ENCODE measurements at places on chromosomes 13 and 19.
A peak's percentile ranks its signal among the peaks of the same experiment; 100 is the strongest.

GRCh38 chr13:105050686-105051085 lies 1484.8 kb downstream of the EFNB2 start:
- DNase-seq, result no peak

DNA sequence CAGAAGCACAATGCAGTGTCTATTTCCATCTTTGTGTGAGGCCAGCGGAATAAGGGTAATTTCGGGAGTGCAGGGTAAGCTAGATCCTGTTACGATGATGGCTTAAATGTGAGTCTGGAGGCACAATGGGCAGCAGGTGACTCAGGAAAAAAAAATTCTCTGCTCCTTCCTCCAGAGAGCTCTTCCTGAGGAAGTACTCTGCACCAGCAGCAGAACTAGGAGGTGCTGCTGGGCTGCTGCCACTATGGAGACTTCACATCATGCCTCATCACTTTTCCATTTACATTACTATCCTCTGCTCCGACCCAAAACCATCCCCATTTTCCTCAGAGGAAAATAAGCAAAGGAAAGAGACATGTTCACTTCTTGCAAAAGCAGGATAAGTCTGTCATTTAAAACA lies 282.0 kb downstream of the DNAJC15 start:
- no peak for DNase-seq

DNA sequence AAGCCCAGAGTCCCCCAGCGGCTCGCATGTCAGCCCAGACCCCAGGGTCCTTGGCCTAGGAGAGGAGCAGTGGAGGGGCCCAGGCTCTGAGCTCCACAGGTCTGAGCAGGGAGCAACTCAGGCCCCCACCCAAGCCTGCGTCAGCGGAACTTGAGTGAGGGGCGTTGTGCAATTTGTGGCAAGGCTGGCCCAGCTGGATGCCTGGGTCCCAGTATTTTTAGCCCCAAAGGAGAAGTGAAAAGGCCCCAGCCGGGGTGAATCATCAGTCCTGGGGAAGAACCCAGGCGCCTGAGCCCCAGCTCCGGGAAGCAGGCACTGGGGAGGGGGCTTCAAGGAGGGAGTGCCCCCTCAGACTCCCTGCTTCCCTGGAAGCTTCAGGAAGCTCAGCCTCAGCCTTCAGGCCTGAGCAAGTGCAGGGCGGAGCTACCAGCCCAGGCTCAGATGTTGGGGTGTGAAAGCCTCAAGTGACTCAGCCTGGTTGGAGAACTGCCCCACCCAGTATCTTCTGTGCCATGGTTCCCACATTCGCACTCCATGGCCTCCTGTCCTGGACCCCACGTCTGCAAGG lies 7.2 kb downstream of the MED29 start:
- DNase-seq, result peak; percentile 93

DNA sequence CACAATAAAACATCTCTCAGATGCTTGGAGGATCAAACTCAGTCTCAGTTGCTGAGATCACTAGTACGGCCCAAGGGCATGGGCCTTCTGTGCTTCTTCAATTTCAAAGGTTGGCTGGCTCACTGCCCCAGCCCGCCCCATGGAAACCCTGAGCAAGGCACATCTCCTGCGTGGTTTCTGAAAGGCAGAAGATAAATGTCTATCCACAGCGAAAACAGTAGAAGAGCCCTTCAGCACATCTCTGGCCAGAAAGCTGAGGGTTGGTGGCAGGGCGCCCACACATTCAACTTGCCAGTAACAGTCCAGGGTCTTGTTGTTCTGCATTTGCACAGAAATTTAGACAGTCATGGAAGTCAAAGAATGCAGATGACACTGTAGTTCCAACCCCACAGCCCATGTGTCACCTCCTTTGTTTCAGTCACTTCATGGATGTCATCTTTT lies 24.0 kb upstream of the KATNAL1 start:
- DNase-seq, result peak; percentile 10

DNA sequence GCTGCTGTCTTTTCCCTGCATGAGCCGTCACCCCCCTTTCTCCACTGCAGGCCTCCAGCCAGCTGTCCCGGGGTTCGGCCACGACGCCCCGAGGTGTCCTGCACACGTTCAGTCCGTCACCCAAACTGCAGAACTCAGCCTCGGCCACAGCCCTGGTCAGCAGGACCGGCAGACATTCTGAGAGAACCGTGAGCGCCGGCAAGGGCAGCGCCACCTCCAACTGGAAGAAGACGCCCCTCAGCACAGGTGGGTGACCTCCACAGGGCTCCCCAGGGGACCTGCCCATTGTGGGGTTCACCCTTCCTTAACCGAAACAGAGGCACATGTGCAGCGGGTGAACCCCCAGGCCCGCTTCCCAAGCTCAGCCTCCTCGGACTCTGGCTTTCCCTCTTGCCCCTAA lies 13.1 kb downstream of the TSSK6 start:
- no peak for DNase-seq

- DNase-seq, result no peak
Observed at GRCh38 chr19:55354698-55355212, at the start of gene COX6B2. COX6B2 (minus strand) TSS chr19:55354719; CDS start chr19:55354521, 198 bp downstream.

DNA sequence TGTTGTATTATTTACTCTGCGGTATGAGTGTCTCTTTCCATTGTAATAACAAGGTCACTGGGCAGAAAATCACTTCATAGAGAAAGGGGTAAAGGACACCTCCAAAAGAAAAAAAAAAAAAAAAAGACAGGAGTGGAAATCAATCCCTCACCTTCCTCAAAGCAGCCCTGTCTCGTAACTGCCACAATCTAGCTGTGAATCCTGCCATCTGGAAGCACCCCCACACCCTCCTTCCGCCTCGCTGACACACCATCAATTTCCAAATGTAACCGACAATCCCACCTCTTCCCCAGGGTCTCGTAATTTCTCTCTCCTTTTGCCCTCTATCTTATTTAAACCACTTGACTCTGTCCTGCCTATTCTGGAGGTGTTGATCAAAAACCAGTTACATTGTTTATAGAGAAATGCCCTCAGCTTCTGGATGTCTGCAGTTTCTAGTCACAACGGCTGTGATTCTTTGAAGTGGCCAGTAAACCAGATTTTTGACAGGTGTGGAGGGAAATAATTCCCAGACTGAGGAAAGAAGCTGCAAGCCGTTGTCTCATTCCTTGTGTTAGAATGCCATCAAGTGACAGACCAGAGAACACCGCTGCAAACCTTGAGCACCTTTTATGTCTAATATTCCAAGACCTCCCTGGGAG lies 9.1 kb upstream of the POP4 start:
- no peak for DNase-seq

- peak; percentile 62 for DNase-seq
Observed at GRCh38 chr19:10238172-10238783, 7.1 kb upstream of the S1PR2 start.

DNA sequence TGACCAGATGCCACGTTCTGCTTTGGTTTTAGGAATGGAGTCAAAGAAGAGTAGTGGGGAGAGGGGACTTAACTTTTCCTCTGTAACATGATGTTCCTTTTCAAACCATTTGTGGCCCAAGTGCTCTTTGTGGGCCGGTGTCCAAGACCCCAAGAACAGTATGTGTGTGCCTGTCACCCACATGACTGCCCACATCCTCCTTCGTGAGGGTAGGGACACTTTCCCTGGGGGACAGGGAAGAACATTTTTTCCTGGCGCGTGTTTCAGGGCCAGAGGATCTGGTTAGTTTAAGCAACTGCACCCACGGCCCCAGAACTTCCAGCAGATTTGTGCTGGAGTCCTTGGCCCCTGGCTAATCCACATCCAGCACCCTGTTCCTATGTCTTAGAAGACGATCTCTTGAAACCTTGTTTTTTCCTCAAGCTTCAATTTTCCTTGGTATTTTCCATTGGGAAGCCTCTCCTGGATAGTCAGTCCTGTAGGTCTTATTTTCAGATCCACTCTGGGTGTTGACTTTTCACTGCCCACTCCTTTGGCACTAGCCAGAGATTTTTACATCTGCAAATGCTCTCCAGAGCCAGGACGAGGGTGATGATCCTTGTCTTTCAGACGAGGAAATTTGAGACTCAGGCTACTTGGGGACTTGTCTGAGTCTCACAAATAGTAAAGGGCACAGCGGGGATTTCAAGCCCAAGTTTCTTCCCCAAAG lies 10.8 kb upstream of the CCDC97 start:
- DNase-seq, result peak; percentile 55

GRCh38 chr13:21014502-21015170 lies 46.8 kb downstream of the LATS2 start:
- DNase-seq, result no peak

DNA sequence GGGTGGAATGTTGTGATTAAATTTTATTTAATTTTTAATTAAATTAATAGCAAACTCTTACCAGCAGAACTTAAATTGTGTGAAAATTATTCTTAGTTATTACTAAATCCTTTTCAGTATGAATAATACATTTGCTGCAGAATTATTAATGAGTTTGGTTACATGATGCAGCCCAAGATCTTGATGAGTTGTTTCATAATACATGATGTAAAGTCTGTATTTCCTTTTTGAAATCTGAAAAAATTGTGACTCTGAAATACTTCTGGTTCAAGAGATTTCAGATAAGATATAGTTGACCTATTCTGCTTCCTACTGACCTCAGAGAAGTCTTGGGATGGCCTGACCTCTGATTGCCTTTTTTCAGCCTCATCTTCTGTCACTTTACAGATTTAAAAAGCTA lies 11.1 kb downstream of the SAE1 start:
- no peak for DNase-seq

DNA sequence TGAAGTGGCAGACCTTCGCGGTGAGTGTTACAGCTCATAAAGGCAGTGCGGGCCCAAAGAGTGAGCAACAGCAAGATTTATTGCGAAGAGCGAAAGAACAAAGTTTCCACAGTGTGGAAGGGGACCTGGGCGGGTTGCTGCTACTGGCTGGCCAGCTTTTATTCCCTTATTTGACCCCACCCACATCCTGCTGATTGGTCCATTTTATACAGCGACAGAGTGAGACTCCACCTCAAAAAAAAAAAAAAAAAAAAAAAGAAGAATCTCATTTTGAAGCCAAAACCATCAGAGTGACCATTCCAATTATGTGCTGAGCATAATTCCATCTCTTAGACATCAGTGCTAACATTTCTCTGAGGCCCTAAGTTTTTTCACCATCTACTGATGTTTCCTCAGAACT lies 1.9 kb upstream of the ZNF552 start:
- no peak for DNase-seq

DNA sequence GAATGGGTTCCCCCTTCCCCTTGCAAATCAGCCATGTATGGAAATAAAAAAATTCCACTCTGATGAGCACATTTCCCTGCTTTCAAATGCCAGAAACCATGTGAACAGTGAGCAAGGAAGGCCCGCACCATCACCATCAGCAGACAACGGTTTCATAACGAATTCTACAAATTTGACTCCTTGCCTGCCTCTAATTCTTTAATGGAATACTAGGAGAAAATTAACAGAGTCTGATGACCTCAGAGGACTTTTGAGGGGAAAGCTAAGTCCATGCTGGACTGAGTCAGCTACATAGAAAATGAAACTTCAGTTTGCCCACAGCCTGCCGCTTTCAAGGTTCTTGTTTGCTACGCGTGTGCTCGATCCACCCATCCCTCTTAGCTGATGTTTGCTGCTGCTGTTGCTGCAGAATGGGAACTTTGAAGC lies 46.7 kb upstream of the KL start:
- DNase-seq, result no peak

GRCh38 chr13:60242043-60242595 lies 78.4 kb upstream of the DIAPH3 start:
- no peak for DNase-seq

- DNase-seq, result no peak
Observed at GRCh38 chr19:36665832-36666231, 805 bp downstream of the ZNF461 start.

- DNase-seq, result no peak
Observed at GRCh38 chr19:41940731-41941409, 12.6 kb upstream of the ERFL start.

DNA sequence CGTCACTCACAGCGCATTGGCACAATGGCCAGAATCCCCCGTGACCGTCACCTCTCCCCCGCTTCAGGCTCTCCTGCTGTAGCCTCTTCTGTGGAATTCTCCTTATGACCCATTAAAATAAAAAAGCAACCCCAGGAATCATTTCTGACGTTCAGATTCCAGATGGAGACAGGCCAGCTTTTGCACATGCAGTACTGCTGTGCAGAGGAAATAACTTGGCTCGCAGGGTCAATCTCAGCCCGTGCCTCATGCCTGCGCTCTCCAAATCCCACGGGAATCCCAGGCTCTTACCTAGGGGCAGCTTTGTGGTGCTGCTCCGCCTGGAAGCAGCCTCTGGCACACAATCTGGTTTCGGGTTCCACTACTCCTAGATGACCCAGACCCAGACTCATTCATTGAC lies 32.7 kb upstream of the SOX1 start:
- DNase-seq, result no peak

- peak; percentile 64 for DNase-seq
Observed at GRCh38 chr13:45370922-45371406, 30.0 kb upstream of the TPT1 start.

DNA sequence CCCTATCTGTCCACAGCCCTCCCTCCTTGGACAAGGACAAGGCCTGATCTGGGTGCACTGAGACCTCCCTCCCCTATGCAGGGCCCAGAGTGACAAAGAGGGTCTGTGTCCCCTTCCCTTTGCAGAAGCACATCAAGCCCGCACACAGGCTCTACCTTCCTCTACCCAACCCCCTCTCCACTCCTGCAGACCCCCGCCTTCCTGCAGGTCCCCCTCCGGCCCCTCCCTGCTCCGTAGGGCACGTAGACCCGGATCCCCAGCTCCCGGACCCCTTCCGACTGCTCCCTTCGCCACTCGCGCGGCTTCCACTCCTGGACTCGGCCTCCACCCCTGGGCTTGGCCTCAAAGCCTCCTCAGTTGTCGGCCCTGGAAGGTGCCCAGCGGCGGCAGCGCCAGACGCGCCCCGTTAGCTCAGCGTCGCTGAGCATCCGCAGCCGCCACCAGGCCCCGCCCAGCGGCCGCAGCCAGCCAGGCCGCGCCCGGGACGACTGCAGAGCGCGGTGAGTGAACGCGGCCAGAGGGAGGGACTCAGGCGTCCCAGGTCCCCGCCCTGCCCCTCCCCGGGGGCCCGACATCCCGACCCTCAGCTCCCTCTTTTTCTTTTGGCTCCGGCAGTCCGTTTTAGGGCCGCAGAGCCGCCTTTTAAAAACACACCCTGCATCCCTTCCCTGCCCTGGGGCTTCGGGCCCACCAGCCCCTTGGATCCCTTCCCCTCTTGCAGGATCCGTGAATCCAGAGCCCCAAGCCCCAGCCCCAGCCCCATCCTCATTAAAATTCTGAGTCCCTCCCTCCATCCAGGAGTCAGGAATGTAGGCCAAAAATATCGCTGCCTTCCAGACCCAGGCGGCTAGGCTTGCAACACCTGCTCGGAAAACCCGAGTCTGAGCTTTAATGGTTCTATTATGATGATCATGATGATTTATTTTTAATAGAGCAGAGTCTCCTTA lies 1.5 kb upstream of the MYADM start:
- DNase-seq, result peak; percentile 79

DNA sequence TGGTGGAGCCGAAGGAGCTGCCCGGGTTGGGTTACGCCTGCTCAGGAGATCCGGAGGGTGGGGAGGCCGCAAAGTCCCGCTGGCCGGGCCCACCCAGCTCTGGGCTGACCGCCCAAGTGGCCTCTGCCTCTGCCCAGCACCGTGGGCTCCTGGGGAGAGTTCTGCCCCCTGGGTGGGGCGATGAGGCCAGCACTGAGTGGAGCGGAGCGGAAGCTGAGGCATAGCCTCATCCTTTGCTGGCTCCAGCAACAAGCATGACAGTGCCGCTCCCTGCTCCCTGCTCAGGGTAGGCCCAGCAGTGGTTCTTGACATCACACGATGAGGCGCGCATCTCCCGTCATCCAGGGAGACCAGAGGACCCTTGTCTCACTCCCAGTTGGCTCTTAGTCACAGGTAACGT lies 22.5 kb downstream of the CCDC8 start:
- DNase-seq, result no peak

- DNase-seq, result no peak
Observed at GRCh38 chr13:92967923-92968322, 258.7 kb upstream of the GPC6 start.

- DNase-seq, result no peak
Observed at GRCh38 chr13:48192411-48192935, 40.5 kb upstream of the ITM2B start.

Data from left colon (tissue), 2 donors.